ENCODE measurements at places on chromosomes 13 and 19. TPM values are rescaled to one million over a fixed set of nuclear protein-coding genes. Genes with fewer than 3 reads are reported as not detected.

The ACER1 gene
- not detected for total RNA-seq

The KRTDAP gene
- total RNA-seq, result not detected

The DCLK1 gene
- 0.04 TPM for total RNA-seq

The PLIN4 gene
- total RNA-seq, result 0.07 TPM

The PCDH8 gene
- total RNA-seq, result 0.74 TPM

The CFD gene
- total RNA-seq, result 2.9 TPM

The CCDC8 gene
- 91.7 TPM for total RNA-seq

The MYDGF gene
- total RNA-seq, result 47.9 TPM

The PROZ gene
- not detected for total RNA-seq

Data from cardiac muscle cell (in vitro differentiated cells and primary cell).